ENCODE measurements at places on chromosomes 11 and 22.

DNA sequence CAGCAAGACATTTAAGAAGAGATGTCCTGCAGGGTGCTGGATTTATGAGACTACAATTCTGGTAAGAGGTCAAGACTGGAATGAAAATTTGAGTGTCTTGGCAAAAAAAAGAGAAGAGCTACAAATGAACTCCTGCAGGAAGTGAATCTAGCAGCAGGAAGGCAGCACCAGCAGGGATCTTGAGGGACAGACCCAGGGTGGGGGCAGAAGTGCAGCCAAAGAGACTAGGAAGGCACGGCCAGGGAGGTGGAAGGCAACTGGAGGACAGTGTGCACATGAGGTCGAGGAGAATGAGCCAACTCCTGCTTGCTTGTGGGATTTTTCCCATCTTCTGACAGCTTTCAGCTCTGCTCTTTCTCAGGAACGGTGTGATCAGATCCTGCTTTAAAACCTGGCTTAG is 263.2 kb downstream of the BUD13 start:
- DNase-seq: no peak

DNA sequence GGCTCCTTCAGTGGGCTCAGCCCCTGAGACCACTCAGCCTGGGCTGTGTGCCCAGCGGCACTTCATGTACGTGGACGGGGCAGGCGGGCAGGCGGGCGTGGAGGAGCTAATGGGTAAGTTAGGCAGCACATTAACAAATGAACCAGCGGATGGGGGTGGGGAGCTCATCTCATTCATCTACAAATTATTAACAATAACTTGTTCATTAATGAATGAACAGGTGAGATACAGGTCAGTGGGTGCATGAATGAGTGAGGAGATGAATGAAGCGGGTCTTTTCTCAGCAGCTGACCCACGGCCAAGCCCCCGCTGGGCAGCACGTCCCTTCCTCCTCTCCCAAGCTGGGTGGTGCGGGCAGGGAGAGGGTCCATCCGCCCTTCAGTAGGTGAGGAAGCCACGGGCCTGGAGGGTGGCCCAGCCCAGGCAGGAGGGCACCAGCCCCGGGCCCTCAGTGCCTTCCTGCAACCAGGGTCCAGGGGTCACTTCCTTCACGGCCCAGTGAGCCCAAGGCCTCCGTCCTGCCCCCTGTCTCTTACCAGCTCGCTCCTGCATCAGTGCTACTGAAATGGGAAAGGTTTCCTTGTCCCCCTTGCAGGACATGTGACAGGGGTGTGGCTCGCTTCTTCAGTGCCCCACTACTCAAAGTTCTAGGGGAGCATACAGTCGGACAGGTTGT is 60.5 kb upstream of the KCNQ1OT1 start:
- no peak for DNase-seq

DNA sequence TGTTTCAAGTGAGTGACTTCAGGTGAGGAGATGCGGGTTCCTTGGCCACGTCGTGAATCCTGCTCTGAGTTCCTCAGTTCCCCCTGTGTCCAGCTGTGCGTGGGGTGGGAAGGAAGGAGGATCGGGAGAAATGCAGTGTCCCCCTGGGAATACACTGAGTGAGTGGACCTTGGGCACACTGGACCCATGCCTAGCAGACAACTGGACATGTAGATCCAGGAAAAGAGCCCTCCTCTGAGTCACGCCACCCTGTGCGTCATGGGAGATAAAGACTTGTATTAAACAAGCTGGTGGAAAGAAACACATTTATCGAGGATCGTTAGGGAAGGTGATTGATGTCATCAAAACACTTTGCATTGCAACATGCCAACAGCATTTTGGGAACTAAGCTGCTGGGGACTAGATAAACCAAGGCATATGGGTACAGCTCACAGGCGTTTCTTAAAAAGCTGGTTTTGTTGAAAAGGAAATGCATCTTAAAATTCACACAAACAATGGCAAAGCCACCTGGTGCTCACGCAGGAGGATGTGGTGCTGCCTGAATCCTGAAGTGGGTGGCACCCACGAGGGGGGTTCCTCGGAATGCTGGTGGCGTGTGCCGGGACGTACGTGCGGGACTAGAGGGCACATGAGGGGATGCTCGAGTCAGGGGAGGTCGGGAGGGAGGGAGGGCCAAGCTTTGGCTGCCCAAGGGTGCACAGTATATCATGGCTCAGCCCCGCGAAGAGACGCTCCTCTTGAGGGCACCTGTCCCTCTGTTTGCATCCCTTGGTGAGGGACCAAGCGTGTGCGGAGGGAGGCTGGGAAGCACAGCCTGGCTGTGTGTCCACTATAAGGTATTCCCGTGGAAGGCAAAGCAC is 303.5 kb downstream of the TBC1D22A start:
- DNase-seq: no peak

GRCh38 chr11:13028322-13028721 is 19.2 kb downstream of the RASSF10 start:
- no peak for DNase-seq

DNA sequence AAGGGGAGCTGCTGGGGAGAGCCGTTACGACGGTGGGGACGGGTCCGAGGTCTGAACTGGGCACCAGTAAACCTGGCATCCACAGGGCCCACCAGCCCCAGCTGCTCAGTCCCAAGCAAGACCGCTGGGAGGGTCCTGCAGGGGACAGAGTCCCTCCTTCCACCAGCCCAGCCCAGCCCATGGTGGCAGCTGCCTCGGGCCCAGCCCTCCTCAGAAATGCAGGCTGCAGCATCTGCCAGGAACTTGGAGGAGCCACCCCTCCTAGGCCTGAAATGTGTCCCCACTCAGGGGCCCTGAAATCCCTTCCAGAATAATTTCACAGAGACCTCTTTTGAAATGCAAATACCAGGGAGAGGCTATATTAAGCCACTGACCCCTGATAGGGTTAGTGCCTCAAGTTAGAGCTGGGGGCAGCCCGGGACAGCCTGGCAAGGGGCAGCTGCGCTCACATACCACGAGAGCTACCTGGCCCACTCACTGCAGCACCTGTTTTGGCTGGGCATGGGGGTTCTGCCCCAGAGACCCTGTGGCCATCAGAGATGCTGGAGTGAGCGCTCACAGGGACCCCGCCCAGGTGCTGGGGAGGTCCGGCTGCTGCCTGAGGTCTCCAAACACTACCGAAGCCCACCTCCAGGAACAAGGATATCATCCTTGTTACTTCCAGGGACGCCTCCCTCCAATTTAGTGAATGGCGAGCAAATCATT is 53.1 kb downstream of the CELSR1 start:
- no peak for DNase-seq

DNA sequence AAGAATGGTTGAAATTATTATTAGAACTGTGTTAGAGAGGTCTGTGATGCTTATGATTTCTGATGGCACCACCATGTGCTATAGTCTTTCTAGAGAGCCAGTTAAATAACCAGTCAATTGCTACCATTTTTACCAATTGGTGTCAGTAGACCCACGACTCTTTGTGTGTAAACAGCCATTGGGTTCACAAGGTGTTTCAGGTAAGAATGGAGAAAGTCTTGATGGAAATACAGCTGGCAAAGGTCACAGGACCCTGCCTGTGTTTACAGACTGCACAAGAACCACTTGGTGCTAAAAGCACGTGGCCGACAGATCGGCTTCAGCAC is 30.5 kb upstream of the OR10G7 start:
- DNase-seq: no peak

- no peak for DNase-seq
Measured at GRCh38 chr11:85680897-85681296, 5.1 kb downstream of the CCDC89 start.

- no peak for DNase-seq
Measured at GRCh38 chr22:48696371-48696770, 1131.3 kb downstream of the BRD1 start.

GRCh38 chr22:30521368-30522156 is 16.1 kb upstream of the SEC14L4 start:
- no peak for DNase-seq

DNA sequence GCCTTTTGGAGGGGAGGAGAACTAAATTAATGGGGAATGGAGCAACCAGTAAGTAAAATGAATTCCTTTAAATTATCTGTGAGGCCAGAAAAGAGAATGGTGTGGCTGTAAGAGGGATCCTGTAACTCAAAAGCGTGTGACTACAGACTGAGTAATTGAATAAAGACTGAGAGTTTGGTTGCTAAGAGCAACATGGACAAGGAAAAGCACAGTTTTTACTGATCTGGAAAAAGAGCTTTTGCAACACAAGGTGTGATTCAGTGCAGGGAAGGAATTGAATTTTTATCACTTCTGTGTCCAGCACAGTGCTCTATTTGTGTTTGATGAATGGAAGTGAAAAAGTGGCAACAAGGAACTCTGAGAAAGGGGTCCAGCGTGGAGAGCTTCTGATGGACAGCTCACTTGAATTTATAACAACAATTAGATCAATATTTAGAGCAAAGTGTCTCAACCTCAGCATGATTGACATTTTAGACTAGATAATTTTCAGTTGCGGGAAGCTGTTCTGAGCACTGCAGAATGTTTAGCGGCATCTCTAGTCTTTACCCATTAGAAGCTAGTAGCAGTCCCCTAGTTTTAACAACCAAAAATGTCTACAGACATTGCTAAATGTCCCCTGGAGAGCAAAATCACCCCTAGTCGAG is 202.8 kb upstream of the BDNF start:
- DNase-seq: peak; percentile 85

DNA sequence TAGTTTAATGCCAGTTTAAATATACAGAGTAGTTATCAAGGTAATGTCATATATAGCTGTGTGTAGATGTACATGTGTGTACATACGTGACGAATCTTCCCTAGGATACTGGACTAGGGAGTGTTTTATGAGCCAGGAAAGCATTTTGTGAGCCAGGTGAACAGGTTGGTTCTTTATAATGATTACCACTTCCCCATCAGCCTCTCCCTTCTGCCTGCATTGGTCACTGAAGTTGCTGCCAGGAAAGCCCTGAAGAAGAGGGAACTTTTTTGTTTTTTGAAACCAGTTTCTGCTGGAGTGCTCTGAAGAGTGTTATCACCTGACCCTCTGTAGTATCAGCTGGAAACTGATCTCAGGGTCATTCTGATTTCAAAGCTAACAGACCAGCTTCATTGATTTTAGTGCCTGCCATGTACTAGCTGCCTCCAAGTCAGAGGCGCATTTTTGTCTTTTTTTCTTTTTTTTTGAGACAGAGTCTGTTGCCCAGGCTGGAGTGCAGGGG is 14.2 kb upstream of the ST14 start:
- no peak for DNase-seq

DNA sequence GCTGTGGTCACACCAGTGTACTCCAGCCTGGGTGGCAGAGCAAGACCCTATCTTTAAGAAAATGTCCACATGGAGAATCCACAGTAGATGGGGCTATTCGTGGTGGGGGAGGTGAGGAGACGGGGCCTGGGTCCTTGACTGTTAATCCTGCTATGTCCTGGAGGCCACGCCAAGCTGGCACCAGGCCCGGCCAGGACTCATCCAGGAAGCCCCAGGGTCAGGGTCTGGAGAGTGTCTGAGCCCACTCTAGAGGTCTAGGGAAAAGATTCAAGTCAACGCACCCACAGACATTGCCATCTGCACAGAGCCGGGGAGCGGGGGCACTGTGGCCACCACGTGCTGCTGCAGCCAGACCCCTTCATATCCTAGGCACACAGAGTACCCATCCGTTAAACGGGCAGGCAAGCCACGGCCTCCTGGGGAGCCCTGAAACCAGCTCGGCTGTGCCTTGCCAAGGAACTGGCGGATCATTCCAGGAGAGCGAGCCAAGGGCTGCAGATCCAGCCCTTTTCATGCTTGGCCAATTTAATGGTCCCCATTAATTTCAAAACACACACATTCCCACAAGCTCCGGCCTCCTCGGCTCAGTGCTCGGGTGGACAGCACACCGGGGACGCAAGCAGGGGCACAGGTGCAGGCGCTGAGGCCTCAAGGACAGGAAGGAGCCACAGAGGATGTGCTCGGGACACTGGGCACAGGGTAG is 24.7 kb downstream of the MACROD1 start:
- no peak for DNase-seq

DNA sequence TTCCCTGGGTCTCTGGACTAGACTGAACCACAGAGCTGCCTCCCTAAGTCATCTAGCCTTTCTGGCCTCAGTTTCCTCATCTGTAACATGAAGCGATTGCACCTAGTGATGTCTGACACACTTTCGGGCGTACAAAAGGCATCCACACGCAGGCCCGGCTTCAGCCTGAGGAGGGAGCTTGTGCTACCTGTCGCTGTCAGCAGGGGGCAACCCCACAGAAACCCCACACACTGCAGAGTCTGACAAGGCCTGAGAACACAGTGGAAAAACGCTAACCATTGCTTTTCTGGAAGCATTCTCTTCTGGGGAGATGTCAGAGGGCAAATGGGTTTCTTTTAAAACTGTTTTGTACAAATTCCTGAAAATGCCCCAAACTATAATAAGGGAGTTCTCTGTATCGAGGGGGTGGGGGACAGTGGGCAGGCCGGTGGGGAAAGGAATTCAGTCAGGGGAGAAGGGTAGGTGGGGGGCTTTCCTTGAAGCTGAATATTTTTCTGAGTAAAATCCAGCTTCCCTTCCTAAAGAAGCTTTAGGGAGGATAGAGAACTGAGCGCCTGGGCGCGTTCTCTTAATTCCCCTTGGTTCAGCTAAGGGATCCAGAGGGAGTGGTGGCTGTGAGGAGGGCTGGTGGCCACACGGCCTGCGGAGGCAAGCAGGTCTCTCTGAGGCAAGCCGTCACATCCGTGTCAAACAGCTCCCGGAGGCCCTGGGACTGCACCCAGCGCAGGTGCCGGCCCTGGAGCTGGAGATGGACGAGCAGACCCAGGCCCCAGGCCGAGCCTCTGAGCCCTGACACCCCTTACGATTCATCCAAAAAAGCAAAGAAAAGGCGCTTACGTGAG is 533 bp downstream of the ELF5 start:
- peak; percentile 33 for DNase-seq
